NCI-H510A (cell line): ENCODE measurements at places on chromosomes 12 and 14.
A peak's percentile ranks its signal among the peaks of the same experiment; 100 is the strongest.

GRCh38 chr12:49043856-49044258 is 16.7 kb downstream of the KMT2D start:
- DNase-seq: peak; percentile 7

DNA sequence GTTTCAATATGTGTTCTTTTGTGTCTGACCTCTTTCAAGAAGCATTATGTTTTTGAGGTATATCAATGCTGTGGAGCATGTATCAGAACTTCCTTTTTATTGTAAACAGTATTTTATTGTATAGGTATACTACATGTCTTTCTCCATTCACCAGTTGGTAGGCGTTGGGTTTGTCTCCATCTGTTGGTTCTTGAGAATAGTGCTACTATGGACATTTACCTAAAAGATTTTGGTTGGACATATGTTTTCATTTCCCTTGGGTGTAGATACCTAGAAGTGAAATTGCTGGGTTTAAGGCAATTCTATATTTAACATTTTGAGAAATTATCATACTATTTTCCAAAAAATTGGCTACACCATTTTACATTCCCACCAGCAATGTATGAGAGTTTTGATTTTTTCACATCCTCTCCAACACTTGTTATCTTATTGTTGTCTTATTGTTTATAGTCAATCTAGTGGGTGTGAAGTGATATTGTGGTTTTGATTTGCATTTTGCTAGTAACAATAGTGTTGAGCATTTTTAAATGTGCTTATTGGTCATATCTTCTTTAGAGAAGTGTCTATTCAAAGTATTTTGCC is 409.2 kb downstream of the IPO8 start:
- no peak for DNase-seq

DNA sequence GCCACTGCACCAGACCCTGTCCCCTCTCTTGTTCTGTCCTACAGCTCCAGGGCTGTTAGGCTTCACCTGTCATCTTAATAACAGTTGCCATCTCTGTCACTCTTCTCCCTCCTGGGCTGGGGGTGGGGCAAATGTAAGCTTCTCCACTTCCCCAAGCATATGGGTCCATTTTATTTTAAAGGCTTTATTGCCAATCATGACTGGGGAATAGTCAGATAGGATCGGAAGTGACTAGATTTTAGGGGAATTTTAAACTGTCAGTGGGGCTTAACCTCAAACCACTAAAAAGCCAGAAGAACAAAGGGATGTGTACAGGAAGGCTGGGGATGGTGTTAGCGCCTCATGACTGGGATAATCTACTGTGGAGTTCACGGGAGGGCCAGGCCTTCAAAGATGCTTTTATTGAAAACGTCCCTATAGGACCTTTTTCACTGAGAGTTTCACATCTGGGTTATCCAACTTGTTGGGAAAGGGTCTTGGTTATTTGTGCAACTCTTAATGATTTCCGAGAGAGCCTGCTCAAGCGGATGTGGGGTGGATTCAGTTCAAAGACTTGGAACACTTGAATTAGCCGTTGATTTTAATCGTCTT is 41.6 kb downstream of the CHST11 start:
- DNase-seq: no peak

- DNase-seq: no peak
Measured at GRCh38 chr14:102690509-102691286, 86.6 kb upstream of the TRAF3 start.

- DNase-seq: no peak
Measured at GRCh38 chr12:27076468-27076867, 5.9 kb downstream of the C12orf71 start.

GRCh38 chr12:108750526-108750925 is 19.2 kb upstream of the CORO1C start:
- DNase-seq: no peak

DNA sequence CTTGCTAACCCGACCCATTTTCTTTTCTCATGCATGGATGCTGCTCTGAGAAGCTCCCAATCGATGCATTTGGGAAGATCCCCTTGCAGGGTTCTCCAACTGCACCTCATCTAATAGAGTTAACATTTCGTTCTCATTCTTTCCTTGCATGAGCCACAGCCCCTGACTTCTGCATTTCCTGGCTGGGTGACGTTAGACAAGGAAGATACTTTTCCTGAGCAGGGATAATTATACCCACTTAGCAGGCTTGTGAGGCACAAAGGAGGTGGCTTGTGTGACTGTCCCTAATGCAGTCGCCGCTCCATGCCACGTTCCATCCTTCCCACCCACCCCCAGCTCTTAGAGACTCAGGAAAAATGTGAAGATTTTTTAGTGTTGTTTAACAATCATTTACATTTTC is 195.1 kb downstream of the CHST11 start:
- no peak for DNase-seq

DNA sequence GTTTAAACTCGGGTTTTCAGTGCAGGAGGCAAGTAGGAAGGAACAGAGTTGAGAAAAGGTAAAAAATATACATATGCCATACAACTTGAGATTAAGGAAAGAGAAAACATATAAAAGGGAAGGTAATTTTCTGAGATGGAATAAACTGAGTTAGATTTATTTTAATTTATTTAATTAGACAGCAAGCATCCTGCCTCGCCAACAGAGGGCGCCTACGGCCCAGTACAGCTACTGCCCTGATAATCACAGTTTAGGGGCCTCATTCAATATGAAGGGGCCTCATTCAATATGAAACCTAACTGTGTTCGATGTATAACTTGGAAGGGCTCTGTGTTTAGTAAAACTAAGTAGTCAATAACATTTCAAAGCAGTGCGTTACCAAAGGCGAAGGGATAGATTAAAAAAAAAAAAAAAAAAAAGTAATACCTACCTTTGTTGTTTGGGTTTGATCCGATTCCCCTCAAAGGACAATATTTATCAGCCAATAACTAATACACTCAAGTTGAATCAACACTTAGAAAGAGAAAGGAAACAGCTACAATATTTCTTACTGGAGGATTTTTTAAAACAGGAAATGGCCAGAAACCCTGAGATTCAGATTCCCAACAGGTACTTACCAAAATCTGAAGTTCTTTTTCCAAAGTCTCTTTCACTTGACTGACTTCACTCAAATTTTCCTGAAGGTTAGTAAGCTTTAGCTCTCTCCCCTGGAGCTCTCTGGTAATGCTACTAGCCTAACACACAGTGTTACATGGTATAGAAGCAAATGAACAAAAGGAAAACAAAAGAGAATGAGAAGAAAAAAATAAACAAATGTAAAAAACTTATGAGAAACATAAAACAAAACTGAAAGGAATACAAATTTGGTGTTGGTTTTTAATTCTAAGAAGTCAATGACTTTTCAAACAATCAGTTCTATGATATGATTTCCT is 70.0 kb upstream of the VPS33A start:
- DNase-seq: peak; percentile 19
